A549 treated with CORT108297 at 1 μM for 4 hours (cell line): ENCODE measurements at places on chromosomes 6 and 20. TPM values are rescaled to one million over a fixed set of nuclear protein-coding genes. Genes with fewer than 3 reads are reported as not detected.

The CCDC170 gene
- 0.06 to 0.18 TPM (median 0.12 TPM) in 4 of 5 replicates, not detected in the other for total RNA-seq

The BMP6 gene
- 13.6 to 21.2 TPM (median 19.1 TPM) in 5 replicates for total RNA-seq

The PKIB gene
- 0.50 to 1.2 TPM (median 0.78 TPM) in 5 replicates for total RNA-seq

The RALGAPA2 gene
- 1.2 to 2.0 TPM (median 1.6 TPM) in 5 replicates for total RNA-seq

The TRIM10 gene
- 0.02 TPM in 1 of 5 replicates, not detected in the others for total RNA-seq

The DXO gene
- total RNA-seq = 11.7 to 13.4 TPM (median 12.5 TPM) in 5 replicates

The FNDC11 gene
- total RNA-seq = 0.13 to 0.38 TPM (median 0.17 TPM) in 5 replicates

The HSPA12B gene
- 0.35 to 0.62 TPM (median 0.50 TPM) in 5 replicates for total RNA-seq

The KIAA0408 gene
- 5.5 to 7.6 TPM (median 6.4 TPM) in 5 replicates for total RNA-seq

The LHFPL5 gene
- total RNA-seq = 0.20 to 0.23 TPM in 2 of 5 replicates, not detected in the others

The FRS3 gene
- total RNA-seq = 1.9 to 3.3 TPM (median 2.8 TPM) in 5 replicates

The IL17A gene
- total RNA-seq = not detected in 5 replicates
